CD8-positive, alpha-beta memory T cell (primary cell): ENCODE measurements at places on chromosomes 2 and 18. TPM values are rescaled to one million over a fixed set of nuclear protein-coding genes. Genes with fewer than 3 reads are reported as not detected.
A peak's percentile ranks its signal among the peaks of the same experiment; 100 is the strongest.

MOGAT1 gene
- not detected for total RNA-seq

LYPD6 gene
- not detected for total RNA-seq

- H3K36me3 ChIP-seq, result peaks cover 3% of the 10 kb centered on the region
- no peak for DNase-seq
- no peak overlapping the region for H3K27ac ChIP-seq
- H3K4me3 ChIP-seq, result no peak overlapping the region
Measured at GRCh38 chr2:189566046-189566445, 14.5 kb downstream of the SLC40A1 start.

GRCh38 chr2:16652296-16653082 lies 13.1 kb downstream of the CYRIA start:
- H3K4me3 ChIP-seq, result no peak overlapping the region
- H3K36me3 ChIP-seq, result no peaks in the 10 kb centered on the region
- H3K27me3 ChIP-seq, result no peaks in the 10 kb centered on the region
- no peak for DNase-seq

TCF4 gene
- total RNA-seq, result 0.47 TPM

KCNK3 gene
- total RNA-seq, result not detected

PIEZO2 gene
- total RNA-seq, result not detected

DNA sequence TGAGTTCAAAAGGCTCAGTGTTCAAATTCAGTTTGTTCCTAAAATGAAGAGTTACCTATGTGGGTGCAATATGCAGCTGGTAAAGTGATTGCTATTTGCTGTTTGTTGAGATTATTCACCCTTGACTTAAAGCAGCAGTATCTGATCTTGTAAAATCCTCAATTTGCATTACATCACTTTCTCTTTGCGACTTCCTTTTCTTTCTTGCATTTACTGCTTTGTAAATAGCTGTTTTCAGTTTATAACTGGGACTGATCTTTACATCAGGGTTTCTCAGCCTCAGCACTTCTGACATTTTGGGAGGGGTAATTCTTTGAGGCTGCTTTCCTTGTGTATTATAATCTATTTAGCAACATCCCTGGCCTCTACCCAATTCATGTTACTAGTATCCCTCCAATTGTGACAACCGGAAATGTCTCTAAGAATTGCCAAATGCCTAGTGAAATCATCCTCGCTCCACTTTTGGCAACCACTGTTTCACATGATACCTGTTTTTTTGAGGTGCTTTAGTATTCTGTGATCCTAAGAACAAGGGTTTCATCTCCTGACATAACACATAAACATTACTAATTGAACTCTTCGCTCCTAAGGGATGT lies 12.1 kb upstream of the ERCC3 start:
- no peaks in the 10 kb centered on the region for H3K27me3 ChIP-seq
- no peak overlapping the region for H3K27ac ChIP-seq

SLC4A5 gene
- total RNA-seq, result 1.8 TPM

DNA sequence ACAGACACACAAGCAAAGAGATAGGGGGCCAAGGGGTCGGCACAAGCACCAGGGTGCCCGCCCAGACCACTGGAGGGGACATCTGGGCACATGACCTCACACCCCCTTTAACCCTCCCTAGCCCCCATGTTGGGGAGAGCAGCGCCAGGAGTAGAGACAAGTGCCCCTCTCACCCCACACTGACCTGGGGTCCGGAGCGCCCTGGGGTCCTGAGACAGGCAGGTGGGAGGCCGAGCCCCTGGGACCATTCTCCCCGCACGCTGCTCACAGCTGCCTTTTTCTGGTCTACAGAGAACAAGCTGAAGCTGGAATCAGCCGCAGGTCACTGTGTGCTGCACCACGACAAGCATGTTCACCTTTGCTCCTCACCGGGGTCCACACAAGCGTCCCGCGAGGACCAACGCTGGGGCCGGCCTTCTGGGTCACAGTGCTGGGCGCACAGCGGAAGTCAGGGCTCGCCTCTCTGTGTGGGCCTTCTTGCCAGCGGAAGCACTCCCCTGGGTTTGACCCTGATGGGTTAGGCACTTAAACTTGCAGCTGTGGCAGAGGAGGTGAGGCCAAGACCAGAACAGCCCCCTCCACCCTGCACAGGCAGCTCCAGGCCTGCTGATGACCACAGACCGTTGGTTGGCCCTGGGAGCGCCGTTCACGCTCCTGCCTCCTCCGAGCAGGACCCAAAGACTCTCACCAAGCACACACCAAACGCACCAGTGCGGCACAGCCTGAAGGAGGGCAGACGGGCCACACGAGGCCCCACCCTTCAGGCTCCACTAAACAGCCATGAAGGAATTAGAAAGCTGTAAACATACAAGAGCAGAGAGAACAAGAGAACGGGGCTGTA lies 275.3 kb downstream of the EIPR1 start:
- H3K27me3 ChIP-seq, result no peaks in the 10 kb centered on the region
- H3K4me1 ChIP-seq, result no peaks in the 10 kb centered on the region
- no peak for DNase-seq
- no peaks in the 10 kb centered on the region for H3K36me3 ChIP-seq

DNA sequence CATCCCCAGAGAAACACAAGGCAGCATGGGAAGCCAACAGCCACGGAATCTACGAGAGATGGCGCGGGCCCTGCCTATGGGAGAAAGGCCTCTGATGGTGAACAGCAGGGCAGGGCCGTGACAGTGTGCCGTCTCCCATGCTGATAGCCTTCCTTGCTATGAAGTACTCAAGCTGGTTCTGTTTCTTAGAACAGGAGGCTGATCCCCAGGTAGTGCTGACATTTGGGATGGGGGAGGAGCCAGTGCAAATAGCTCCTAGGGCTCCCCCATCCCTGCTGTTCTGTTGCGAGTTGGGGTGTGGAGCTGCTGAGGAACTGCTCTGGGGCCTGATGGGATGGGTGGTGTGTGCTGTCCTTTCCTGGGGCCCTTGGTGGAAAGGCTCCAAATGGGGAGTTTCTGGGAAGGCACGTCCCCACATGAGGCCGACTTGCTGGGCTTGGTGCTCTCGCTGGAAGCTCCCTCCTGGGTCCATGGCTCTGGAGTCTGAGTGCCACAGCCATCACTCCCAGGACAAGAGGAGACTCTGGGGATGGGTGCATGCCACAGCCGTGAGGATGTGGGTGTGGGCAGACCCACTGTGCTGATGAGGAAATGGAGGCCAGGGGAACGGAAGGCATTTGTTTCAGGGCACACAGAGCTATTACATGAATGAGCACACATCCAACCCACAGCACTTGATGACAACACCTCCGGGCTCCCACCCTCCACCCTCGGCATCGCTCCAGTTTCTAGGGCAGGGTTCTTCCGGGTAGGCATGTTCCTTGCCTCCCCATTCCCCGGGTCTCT lies 246.8 kb downstream of the HDAC4 start:
- no peak for DNase-seq
- H3K4me3 ChIP-seq, result no peak overlapping the region
- peaks cover 11% of the 10 kb centered on the region for H3K4me1 ChIP-seq
- no peaks in the 10 kb centered on the region for H3K27me3 ChIP-seq
- H3K27ac ChIP-seq, result no peak overlapping the region

GRCh38 chr18:6979954-6980353 lies 137.6 kb downstream of the LAMA1 start:
- no peak overlapping the region for H3K27ac ChIP-seq
- H3K4me3 ChIP-seq, result no peak overlapping the region
- H3K4me1 ChIP-seq, result no peaks in the 10 kb centered on the region
- H3K27me3 ChIP-seq, result no peaks in the 10 kb centered on the region
- no peak for DNase-seq
- H3K36me3 ChIP-seq, result no peaks in the 10 kb centered on the region

PSD4 gene
- total RNA-seq, result 193 TPM

- H3K4me1 ChIP-seq, result no peaks in the 10 kb centered on the region
- H3K27ac ChIP-seq, result no peak overlapping the region
- H3K27me3 ChIP-seq, result no peaks in the 10 kb centered on the region
- H3K4me3 ChIP-seq, result no peak overlapping the region
- H3K36me3 ChIP-seq, result no peaks in the 10 kb centered on the region
Measured at GRCh38 chr18:37529863-37530262, 35.7 kb downstream of the CELF4 start.

GRCh38 chr2:84478867-84479266 lies 19.8 kb upstream of the SUCLG1 start:
- H3K27me3 ChIP-seq, result no peaks in the 10 kb centered on the region
- peaks cover 14% of the 10 kb centered on the region for H3K4me1 ChIP-seq
- no peak overlapping the region for H3K27ac ChIP-seq
- no peak for DNase-seq
- no peaks in the 10 kb centered on the region for H3K36me3 ChIP-seq

HAAO gene
- total RNA-seq, result 0.35 TPM

DNA sequence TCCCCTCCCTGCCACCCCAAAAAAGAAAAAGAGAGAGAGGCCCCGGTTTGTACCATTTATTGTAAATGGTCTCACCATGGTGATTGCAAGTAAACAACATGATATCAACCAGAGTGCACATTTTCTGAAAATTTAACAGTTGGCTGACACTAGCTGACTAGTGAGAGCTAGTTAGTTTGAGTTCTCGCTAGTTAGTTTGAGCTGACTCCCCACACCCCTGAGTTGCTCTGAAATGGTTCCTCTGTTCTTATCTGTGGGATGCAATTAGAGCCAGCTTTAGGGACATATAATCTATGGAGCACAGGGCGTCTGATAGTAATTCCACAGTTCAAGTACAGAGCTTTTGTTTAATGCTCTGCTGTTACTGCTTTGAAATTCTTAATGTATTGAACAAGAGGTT lies 13.1 kb downstream of the CASP10 start:
- no peaks in the 10 kb centered on the region for H3K27me3 ChIP-seq
- H3K4me1 ChIP-seq, result peaks cover 51% of the 10 kb centered on the region
- peaks cover 28% of the 10 kb centered on the region for H3K36me3 ChIP-seq
- no peak overlapping the region for H3K4me3 ChIP-seq
- DNase-seq, result no peak

GRCh38 chr18:78639006-78639950 lies 340.3 kb upstream of the SALL3 start:
- no peak overlapping the region for H3K4me3 ChIP-seq
- H3K27me3 ChIP-seq, result no peaks in the 10 kb centered on the region
- H3K27ac ChIP-seq, result no peak overlapping the region
- H3K4me1 ChIP-seq, result peaks cover 28% of the 10 kb centered on the region
- H3K36me3 ChIP-seq, result no peaks in the 10 kb centered on the region
- no peak for DNase-seq

SERPINB4 gene
- not detected for total RNA-seq

DNA sequence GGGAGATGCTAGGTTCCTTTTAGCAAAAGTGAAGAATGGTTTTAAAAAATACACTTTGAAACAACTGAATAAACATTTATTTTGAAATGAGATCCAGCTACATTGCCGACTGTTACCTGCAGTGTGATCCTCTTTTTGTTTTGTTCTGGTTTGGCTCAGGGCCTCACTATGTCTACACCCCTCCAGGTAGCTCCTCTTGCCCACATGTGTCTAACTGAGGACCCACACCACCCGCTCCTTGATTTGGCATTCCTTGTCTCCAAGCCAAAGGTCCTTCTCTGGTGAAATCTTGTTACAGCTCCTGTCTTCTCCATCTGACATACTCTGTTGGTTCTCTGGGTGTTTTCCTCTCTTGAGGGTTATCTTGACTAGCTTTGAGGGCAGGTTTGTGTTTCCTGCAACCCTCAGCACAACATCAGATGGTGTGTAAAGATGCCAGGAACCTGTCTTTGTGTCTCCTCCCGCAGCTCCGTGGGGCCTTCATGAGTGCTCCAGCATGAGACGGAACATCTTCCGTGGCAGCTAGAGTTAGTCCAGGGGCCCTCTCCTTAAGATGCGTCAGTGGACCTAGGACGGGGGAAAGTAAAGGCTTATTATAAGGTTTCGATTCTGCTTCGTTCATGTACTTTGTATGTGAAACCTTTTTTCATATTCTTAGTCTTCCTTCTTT lies 32.1 kb downstream of the MAP4K4 start:
- H3K4me3 ChIP-seq, result peak overlapping the region; percentile 26
- no peaks in the 10 kb centered on the region for H3K27me3 ChIP-seq
- H3K36me3 ChIP-seq, result no peaks in the 10 kb centered on the region
- no peak overlapping the region for H3K27ac ChIP-seq
- peaks cover 80% of the 10 kb centered on the region for H3K4me1 ChIP-seq

DNA sequence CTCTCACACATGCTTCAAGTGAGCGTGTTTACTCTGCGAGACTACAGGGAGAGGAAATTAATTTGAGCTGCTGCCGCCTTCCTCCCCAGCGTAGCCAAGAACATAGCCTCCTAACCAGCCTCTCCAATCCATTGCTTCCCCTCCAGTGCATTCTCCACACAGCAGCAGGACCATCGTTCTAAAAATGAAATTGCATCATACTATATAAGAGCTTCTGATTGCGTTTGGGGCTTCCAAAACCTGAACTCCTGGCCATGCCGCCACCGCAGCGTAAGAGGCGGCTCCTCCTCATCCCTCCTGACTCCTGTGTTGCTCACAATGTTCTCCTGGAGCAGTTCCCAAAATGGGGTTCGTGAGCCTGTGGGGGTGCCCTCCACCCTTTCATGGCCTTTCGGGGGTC lies 142.1 kb downstream of the MYT1L start:
- H3K27me3 ChIP-seq, result no peaks in the 10 kb centered on the region
- no peak for DNase-seq
- no peak overlapping the region for H3K4me3 ChIP-seq
- H3K4me1 ChIP-seq, result no peaks in the 10 kb centered on the region
- no peaks in the 10 kb centered on the region for H3K36me3 ChIP-seq
- no peak overlapping the region for H3K27ac ChIP-seq

- DNase-seq, result no peak
- no peaks in the 10 kb centered on the region for H3K27me3 ChIP-seq
- no peaks in the 10 kb centered on the region for H3K4me1 ChIP-seq
- no peak overlapping the region for H3K4me3 ChIP-seq
- H3K27ac ChIP-seq, result no peak overlapping the region
- H3K36me3 ChIP-seq, result peaks cover 3% of the 10 kb centered on the region
Measured at GRCh38 chr2:20682167-20682920, 15.4 kb downstream of the GDF7 start.

RFTN2 gene
- total RNA-seq, result 0.09 TPM
